ENCODE measurements at places on chromosomes 16 and 17. TPM values are rescaled to one million over a fixed set of nuclear protein-coding genes. Genes with fewer than 3 reads are reported as not detected.

- DNase-seq: no peak
Measured at GRCh38 chr16:88691924-88692560, 5.7 kb upstream of the SNAI3 start.

DNA sequence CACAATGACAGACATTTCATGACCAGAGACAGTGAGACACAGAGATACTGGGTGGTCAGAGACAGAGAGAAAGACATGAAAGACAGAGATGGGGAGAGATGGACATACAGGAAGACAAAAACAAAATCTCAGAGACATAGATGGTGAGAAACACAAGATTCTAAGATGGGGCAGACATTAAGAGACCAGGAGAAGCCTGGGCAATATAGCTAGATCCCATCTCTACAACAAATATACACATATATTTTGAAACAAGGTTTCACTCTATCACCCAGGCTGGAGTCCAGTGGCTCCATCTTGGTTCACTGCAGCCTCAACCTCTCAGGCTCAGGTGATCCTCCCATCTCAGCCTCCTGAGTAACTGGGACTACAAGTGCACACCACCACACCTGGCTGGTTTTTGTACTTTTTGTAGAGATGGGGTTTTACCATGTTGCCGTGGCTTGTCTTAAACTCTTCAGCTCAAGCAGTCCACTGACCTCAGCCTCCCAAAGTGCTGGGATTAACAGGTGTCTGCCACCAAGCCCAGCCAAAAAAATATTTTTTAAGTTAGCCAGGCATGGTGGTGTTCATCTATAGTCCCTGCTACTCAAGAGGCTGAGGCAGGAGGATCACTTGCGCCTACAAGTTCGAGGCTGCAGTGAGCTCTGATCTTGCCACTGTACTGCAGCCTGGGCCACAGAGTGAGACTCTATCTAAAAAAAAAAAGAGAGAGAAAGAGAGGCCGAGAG, 2.1 kb downstream of the SEPTIN1 start:
- no peak for DNase-seq

DNA sequence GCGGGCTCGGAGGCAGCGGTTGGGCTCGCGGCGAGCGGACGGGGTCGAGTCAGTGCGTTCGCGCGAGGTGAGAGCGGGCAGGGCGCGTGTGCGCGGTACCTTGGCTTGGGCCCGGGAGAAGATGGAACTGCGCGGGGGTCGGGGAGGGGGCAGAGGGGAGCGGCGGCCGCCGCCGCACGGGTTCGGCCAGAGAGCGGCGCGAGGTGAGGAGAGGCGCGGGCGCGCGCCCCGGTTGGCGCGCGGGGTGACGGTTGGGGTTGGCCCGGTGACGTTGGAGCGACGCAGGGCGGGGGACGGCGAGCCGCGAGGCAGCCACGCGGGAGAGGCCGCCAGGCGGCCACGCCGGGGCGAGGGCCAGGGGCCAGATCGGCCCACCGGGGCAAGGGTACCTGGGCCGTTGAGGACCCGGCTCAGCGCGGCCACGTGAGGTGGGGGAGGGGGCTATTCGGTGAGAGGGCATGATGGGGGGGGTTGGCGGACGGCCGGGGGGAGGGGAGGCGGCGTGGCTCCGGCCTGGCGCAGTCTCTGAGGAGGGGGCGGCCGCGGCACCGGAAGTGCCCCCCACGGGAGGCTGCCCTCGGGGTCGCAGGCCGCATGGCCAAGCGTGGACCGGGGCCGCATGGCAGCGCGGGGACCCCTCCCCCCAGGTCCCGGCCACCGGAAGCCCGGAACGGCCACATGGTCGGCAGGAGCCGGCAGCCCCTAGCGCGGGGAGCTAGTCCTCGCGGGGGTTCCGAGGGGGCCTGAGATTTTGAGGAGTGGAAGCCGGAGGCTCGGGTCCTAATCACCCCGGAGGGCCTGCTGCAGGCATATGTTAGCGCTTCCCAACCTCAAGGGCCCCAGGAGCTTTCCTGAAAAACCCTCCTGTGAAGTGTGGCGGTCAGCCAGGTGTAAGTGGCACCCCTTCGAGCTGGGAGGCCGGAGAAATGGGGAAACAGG, 527 bp downstream of the EIF5A start:
- DNase-seq: no peak

DNA sequence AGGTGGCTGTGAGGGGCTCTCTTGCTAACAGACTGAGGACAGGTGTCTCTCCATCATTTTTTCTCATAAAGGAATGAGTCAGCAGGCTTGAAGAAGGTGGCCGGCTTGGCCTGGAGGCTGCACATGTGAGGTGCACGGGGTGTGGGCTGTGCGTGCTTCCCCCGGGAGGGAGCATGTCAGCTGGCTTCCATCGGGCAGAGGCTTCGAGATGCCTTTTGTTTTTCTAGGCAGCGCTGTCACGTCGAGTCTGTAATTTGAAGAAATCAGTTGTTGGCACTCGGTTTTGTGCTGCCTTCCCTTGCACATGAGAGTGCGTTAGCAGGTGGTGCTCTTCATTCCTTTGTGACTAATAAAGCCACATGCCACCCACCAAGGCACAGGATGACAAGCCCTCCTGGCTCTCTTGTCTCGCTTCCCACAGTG, 89.7 kb downstream of the NPIPB11 start:
- no peak for DNase-seq

Gene TEX14
- under 0.01 TPM for total RNA-seq

- DNase-seq: no peak
Measured at GRCh38 chr17:1758807-1759206, 3.1 kb upstream of the SERPINF1 start.

DNA sequence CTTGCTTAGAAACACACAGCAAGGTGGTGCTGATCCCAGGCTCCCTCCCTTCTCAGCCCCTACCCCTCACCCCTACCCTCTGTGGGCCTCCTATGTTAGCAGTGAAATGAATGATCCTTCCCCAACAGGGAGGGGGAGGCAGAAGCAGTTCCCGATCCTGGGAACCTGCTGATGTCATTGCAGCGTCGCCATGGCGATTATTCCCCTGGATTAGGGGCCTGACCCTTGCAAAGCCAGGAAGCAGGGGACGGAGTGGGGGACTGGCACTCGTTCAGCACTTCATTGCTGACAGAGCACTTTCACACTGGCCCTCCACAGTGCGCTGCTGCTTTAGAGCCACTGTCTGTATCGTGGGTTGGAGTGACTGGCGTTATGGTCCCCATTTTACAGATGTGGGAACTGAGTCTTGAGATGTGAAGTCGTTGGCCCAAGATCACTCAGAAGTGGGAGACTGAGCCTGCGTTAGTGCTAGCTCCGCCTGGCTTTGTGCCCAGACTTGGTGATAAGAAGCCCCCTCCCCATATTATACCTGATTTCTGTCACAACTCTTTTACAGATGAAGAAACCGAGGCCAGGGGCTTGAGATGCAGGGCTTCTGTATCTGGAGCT, 26.6 kb downstream of the LASP1 start:
- no peak for DNase-seq

Gene CD79B
- total RNA-seq: 1.5 TPM

Gene PRSS22
- total RNA-seq: not detected

- no peak for DNase-seq
Measured at GRCh38 chr16:931171-931570, 39.6 kb downstream of the LMF1 start.

- no peak for DNase-seq
Measured at GRCh38 chr17:65123757-65124675, 13.2 kb upstream of the RGS9 start.

GRCh38 chr17:74471341-74471740, 4.9 kb downstream of the CD300A start:
- DNase-seq: no peak

DNA sequence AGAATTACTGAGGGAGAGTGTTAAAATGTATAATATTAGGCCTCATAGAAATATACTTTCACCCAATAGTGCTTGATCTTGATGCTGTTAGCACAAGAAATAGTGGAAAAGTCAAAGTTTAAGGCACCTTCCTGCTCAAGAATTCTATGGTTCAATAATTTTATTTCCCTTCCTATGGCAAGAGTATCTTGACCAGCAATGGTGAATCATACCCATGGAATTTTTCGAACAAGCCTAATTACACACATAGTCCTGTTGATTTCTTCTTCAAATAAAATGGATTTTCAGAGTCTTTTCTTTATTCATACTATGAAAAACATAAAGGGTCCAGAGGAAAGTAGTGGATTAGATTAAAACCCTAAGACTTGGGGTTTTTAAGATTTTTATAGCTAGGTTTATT, 810.6 kb downstream of the CDH11 start:
- no peak for DNase-seq

Gene ASPHD1
- total RNA-seq: 1.3 TPM

GRCh38 chr17:41989702-41990419, 23.3 kb downstream of the CNP start:
- DNase-seq: no peak

GRCh38 chr17:45127207-45127547, 5.1 kb downstream of the PLCD3 start:
- no peak for DNase-seq

DNA sequence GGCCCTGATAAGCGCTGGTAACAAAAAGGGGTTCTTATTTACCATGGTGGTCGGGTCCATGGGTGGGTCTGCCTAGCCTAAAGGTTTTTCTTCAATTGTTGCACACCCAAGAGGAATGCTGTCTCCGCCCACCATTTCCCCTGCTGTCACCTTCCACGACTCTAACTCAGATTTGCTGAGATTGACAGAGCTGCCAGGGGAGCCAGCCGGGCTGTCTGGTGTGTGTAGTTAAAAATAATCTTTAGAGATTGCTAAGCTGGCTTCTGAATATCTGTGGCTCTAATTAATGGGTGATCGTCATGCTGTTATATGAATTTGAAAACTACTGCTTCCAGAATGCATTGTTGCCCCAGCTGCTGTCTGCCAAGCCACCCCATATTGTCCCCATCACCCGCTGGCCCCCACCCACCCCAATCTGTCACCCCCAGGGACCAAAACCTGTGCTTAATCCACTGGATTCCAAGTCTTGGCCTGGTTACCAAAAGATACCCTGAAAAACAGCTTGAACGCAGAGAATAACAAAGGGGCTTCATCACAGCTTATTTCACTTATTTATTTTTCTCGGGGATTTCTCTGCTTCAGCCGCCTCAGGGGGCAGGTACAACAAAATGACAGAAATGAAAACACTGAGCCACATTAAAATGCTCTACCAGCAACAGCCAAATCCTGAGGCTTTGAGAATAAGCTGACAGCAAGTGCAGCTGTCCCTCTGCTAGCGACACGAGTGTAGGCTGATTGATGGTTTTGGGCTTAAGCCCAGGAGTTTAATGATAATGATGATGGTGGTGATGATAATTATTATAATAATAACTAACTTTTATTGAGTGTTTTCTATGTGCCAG, 46.1 kb upstream of the NLK start:
- no peak for DNase-seq

DNA sequence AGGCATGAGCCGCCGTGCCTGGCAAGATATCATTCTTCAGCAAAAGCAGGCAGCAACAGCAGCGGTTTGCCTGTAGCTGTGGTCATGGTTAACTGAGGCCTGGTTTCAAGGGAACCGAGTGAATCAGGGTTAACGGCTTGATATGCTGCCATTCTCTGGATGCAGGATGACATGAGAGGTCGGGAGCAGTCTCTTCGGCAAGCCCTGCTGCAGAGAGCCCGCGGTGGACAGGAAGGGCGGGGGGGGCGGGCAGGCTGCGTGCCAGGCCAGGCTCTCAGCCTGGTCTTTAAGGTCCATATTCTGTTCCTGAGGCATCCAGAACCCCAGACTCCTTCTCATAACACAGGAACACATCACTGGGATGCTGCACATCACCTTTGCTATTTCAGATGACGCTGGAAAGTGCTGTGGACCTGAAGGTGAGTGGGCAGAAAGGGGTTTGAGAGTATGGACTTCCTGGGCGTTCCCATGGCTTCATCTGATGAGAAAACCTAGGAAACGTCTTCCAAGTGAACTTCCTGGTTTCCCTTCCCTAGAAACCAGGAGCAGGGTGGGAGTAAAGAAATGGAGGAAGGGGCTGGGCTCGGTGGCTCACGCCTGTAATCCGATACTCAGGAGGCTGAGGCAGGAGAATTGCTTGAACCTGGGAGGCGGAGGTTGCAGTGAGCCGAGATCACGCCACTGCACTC, 165.6 kb upstream of the RPH3AL start:
- no peak for DNase-seq

DNA sequence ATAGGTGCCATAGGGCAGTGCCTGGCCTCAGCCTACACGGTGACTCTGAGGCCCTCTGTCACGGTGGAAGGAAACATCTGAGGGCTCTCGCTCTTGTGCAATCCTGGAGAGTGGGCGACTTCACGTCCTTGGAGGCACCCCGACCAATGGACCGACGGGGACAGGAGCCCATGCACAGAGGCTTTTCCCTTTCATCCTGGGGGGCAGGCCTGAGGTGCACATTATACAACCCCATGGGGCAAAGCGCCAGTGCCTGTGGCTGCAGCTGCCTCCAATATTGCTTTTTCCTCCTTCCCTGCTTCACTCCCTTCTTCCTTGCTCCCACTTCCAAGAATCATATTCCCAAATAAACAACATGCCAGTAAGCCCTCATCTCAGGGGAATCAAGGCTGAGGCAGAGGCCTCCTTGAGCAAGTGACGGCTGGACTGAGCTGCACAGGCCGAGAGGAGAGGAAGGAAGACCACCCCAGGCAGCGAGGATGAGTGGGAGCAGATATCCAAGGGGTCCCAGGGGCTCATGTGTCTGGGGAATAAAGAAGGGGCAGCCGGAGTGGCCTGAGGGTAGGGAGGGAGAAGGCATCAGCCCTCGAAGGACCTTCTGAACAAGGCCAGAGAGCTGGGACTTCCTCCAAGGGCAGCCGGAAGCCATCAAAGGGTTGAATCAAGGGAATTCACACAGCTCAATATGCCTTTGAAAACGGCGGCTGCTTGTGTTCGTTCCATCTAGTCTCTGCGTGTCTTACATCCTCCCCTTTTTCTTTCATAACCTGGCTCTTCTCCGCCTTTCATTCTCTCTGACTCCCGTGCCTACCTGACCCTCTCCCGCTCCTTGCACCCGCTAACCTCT, 42.6 kb upstream of the RPL38 start:
- DNase-seq: no peak

Gene CMTM2
- not detected for total RNA-seq

DNA sequence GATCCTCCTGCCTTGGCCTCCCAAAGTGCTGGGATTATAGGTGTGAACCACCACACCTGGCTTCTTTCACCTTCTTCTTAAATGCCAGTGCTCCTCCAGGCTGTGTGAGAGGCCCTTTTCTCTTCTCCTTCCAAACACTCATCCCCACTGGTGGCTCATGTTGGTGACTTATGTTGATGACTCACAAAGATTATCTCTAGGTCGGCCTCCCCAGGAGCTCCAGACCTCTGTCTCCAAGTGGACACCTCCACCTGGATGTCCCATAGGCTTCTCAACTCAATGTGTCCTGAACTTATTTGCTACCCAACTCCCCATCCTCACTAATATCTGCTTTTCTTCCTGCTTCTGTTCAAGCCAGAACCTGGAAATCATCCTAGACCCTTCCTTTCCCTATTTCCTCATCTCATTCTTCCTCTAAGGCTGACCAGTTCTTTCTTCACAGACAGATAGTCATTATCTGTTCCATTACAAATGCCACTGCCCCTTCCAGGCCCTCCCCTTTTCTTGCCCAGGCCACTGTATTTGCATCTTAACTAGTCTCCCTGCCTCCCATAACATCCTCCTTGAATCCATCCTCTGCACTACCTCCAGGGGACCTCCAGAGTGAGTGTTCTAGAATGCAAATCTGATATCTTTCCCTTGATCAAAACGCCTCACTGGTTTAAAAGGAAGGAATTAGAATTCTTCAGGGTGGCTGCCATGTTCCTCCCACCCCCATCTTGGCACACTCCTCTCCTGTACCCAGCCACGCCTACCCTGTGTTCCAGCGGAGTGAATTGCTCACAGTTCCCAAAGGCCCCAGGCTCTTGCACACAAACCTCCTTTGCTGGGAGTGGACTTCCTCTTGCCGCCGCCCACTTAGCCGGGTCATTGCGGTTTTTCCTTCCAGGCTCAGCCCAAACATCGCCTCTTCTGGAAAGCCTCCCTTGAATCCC, 34.8 kb upstream of the FBXO47 start:
- DNase-seq: no peak
